Stimulated activated CD4-positive, alpha-beta T cell treated with anti-CD3 and anti-CD28 coated beads, Interleukin-4, amount 100 ng/mL, for 4 hours (primary cell): ENCODE measurements at places on chromosomes 16 and 17.

DNA sequence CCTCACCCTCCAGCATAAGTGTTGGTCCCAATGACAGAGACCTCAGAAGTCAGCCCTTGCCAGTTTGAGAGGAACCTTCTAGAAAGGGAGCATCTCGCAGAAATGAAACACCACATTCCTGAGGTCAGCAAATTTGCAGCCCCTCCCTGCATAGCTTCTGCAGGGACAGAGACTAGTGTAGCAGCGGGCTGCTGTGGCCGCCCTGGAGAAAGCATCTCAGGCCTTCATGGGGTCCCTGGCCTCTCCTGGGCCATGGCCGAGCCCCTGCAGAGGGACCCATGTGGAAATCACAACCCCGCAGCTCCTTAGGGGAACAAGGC lies 11.4 kb downstream of the HS3ST6 start:
- no peak for DNase-seq

DNA sequence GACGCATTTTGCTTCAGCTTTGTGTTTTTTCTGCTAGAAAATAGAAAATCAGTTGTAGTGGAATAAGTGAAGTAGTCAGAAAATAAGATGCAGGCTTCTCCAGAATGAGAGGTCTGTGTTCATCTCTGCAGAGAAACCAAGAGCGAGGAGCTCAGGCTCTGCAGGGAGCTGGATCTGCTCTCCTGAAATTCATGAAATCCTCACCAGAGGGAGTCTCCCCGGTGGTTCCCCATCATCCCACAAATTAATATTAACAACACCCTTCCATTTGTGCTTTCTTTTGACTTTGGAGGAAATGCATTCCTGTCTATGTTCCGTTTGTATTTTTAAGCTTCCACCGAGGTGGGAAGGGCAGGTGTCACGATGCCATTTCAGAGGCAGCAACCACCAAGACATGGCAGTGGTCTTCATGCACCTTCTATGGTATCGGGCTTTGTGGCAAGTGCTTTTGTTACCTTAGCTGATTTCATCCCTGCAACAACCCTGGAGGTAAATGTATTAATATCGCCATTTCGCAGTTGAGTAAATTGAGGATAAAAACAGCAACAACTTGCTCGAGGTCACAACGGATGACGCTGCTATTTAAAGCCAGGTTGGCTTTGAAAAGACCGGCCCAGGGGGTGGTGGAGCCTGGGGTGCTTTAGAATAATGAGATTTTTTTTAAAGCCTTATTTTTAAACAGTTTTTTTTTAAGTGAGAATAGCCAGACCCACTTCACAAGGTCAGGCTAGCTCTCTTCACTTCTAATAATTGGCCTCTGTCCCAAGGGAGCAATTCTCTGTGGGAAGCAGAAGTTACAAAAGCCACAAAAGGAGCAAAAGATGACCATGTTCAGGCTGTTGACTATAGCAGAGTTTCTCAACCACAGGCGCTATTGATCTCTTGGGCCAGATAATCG lies 367.6 kb upstream of the ERCC4 start:
- no peak for DNase-seq

DNA sequence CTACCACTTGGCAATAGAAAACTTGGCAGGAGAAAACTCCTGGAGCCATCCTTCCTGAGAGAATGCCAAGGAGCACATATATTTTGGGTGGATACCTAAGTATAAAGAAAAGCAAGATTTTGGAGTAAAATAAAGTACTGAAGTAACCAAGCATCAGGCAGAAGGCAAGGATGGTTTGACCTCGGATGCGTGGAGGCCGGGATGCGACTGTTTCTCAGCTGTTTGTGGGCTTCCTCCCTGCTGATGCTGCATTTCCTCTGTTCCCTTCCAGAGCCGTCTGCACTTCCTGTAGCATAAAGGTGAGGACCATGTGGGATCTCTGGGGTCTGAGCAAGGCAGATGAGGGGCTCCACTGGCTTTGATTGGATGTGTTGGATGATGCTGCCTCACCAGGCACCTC lies 5.5 kb upstream of the TCF25 start:
- DNase-seq: no peak

GRCh38 chr16:15511759-15512487 lies 77.5 kb downstream of the BMERB1 start:
- DNase-seq: no peak
